Suprapubic skin (tissue), 4 donors: ENCODE measurements at places on chromosomes 3 and 15.
A peak's percentile ranks its signal among the peaks of the same experiment; 100 is the strongest.

DNA sequence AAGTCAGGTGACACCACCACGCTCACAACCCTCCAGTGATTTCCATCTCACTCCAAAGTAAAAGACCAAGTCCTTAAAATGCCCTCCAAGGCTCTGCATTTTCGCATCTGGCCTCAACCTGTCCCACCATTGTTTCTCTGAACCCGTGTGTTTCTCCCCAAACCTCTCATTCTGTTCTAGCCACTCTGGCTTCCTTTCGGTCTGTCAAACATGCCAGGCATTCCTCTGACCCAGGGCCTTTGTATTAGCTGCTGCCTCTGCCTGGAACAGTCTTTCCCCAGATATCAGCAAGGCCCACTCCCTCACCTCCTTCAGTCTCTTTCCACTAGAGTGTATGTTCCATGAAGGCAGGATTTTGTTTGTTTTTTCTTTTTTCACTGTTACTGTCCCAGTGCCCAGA, 16.0 kb downstream of the MAP2K5 start:
- no peak for DNase-seq

- DNase-seq, result no peak
These were observed 4.3 kb upstream of the SHC4 start for GRCh38 chr15:48968066-48968465.

- no peak for DNase-seq
These were observed 254.4 kb upstream of the ZPLD1 start for GRCh38 chr3:102180280-102180931.

DNA sequence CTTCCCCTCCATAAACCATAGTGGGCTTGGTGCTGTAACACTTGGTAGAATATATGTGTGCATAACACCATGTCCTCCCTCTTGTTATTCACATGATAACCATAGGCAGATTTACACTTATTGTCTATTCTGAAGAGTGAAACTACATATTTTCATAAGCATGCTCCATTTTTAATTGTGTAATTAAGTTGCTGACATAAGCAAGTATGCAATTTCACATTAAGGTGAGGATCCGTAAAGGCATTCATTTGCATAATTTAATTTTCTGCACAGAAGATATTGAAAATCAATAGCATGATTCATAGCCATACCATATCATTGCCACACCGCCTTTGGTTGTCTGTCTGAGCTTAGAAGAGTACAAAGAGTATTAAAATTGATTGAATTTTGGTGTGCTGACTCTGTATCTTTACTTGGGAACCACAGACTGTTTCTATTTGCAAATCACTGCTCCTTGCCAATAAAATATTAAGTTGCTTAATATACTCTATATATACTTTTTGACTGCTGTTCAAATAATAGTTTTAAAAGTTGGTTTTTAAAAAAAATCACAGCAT, 182.4 kb downstream of the PTPRG start:
- no peak for DNase-seq

DNA sequence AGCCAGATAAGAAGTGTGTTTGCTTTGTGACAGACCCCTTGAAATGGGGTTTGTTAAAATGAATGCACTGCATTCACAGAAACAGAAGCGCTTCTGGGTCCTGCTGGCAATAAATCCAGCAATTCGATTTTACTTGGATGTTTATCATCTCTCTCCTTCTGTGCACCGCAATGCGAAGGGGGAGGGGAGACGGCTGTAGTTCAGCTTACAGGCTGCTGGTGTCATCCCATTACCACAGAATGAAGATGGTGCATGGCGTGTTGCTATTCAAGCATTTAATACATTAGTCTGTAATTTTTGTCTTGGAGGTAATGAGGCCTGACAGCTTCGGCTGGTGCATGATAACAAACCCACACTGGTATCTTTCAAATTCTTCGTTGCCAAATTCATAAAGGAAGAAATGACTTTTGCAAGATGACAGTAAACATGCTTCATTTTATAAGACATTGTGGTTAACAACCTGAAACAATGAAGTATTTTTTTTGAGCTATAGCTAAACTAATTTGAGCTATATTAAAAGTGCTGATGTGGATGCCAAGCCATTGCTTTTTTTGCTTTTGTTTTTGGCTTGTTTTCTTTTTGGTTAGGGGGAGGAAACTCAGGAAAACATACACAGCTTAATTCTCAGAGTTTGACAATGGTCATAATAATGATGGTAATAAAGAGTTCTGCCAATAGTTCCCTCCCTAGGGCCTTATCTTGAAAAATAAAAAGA, 418.3 kb downstream of the OTOL1 start:
- DNase-seq, result no peak

DNA sequence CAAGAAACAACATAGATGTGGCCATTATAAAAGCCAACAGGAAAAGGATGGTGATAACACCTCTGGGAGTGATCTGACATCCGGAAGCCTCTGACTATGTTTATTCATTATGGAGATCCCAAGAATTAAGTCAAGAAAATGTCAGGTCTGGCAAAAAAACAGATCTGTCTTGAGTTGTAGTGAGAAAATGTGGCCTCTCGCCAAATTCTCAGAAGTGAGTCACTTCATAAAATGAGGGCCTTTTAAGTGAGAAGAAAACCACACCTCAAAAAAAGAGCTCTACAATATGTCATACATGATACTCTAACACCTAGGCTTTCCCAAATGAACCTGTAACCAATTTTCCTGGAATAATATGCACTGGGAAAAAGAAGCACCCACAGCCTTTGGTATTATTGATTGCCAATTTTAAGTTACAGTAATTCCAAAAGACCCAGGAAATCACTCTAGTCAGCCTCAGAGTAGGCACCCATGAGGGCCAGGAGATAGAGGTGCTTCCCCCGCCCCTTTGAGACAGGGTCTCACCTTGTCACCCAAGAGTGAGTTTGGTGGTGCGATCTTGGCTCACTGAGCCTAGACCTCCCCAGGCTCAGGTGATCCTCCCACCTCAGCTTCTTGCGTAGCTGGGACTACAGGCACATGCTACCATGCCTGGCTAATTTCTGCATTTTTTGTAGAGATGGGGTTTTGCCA, 38.0 kb downstream of the CCR3 start:
- no peak for DNase-seq

DNA sequence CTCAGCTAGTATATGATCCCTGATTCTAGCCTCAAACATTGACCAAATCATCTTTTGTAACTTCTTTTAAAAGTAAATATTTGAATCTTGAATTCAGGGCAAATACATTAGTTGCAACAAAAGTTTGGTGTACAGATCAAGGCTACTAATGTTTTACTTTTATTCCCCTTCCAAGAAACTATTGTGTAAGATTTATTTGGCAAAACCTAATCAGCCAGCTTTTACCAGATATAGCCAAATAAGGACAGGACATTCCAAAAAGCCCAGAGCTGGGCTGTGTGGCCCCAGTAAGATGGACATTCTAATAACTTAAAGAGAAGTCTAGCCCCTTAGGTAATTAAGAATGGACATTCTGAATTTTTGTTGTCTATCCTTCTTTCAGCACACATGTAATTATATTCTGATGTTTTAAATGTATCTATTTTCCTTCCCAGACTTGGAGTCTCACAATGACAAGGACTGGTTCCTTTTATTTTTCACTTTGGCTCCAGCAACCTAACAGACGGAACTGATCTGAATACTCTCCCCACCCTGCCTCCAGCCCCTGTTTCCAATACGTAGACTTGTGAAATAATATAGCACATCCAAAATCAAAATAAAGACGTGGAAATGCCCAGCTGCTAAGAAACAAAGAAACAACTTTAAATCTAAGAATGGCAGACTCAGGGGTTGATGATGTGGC, 48.1 kb downstream of the STARD5 start:
- no peak for DNase-seq

GRCh38 chr3:185402561-185402960, 39.6 kb downstream of the MAP3K13 start:
- DNase-seq, result no peak

DNA sequence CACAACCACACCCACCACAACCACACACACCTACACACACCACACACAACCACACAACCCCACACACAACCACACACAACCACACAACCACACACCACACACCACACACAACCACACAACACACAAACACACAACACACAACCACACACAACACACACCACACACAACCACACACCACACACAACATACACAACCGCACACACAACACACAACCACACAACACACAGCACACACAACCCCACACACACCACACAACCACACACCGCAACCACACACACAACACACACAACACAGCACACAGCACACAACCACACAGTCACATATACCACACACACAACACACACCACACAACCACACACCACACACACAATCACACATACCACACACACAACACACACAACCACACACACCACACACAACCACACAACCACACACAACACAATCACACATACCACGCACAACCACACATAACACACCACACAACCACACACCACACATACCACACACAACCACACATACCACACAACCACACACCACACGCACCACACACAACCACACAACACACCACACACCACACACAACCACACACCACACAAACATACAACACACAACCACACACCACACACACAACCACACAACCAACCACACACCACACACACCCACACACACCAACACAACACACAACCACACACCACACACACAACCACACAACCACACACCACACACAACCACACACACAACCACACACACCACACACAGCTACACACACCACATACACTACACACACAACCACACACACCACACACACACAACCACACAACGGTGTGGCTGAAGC, 23.7 kb downstream of the CPN2 start:
- DNase-seq, result no peak

DNA sequence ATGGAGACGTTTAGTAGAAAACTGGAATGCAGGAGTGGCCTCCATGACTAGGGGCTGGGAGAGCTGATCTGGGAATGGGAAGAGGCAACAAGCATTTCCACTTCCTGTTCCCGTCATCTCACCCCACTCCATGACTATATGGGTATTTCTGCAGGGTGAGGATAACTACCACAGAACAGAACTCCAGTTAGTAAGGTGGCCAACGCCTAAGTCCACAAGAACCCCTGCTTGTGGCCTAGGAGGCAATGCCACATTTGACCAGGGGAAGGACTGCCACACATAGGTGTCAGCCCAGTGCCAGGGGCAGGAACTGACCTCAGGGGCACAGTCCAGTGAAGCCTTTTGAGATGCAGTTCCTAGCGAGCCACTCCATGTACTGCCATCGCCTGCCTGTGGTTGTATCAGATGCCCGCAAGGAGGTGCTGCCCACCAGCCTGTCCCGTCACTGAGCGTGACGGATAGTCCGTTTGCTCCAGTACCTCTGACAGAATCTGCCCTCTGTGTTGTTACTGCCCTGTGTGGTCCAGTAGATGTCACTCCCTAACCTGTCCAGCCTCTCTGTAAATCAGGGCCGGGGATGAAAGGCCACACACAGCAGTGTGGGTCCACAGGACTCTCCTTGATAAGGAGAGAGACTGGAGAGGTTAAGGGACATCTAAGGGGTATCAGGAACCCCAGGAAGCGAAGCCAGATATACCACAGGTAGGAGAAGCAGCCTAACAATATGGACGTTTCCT, 3.5 kb upstream of the MTFMT start:
- no peak for DNase-seq

GRCh38 chr3:9825451-9826040, 15.5 kb downstream of the TTLL3 start:
- DNase-seq, result no peak

- no peak for DNase-seq
These were observed 44.3 kb upstream of the TM4SF4 start for GRCh38 chr3:149430216-149430615.

- peak; percentile 24 for DNase-seq
These were observed 149.0 kb upstream of the TLE3 start for GRCh38 chr15:70246623-70247220.

DNA sequence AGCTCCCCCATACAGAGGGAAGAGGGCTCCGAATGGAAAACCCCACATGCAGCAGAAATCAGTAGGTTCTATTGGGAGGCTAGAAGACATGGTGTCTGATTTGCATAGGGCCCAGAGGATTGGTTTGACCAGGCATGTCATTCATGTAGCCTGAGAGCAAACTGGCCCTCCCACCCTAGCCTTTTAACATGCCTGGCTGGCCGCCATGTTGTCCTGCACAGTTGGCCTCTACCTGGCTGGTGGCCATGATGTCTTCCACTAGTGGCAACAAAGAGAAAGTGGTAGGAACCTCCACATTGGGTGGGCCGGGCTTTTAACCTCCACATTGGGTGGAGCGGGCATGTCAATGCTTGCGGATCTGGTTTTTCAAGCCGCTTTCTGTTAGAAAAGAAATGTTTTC, 312.1 kb downstream of the TAFA4 start:
- DNase-seq, result no peak

DNA sequence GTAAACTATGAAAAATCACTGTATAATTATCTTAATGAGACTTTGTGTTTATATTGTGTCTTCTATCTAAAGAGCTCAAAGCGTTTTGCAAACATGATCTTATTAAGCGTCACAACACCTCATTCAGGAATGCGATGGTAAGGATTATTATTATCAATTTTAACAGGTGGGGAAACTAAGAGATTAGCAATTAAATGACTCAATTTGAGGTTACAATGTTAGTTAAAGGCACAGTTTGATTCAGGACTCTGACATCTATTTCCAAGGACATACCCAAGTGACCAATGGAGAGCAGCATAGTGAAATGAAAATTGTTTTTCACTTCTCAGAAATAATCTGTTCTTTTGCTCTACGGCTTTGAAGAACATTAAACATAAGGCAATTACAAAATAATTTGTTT, 74.6 kb downstream of the FMN1 start:
- no peak for DNase-seq

- DNase-seq, result no peak
These were observed 151.5 kb downstream of the LRRK1 start for GRCh38 chr15:101070502-101071273.

DNA sequence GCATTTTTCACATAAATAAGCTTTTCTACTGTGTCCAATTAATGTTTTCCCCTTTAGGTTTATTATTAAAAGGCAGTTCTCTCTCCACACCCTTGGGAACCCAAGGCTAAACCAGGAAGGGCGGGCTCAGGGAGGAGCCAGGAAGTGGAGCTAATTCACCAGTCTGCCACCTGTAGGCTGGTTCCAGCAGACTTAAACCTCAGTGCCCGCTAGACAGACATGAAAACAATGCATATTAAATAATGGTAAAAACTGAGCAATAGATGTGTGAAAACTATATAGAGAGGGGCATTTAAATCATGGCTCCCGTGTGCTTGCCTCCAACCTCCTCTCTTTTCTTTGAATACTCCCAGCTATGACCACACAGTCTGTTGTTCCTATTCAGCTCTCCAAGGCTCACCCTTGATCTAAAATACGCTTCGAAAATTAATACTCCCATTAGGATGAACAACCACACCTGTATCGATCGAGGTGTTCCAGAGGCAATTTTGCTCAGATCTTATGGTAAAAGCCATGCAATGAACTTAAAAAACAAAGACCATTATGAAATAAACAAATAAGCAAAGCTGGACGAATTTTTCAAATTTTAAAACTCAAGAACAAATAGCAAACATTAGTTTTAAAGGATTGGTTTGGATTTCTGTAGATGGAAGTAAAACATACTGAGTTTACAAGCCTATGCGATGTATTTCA, 253.3 kb downstream of the TJP1 start:
- DNase-seq, result no peak

DNA sequence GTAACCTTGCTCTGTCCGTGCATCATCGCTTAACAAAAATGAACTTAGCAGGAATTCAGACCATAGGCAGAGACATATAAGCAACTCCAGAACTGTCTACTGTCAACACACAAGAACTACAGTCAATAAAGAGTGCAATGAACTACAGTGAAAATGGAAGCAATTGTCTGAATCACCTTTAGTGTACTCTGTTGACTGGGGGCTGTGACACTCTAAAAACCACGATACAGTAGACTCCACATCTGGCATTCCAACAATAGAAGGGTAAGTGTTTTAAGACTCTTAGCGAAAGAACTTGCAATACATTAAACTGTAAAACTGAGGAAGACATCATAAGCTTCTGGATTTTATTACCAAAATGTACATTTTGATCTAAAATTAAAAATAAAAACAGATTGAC, 347.3 kb downstream of the ZBTB20 start:
- DNase-seq, result no peak
